ENCODE measurements at places on chromosomes 1 and 21.
A peak's percentile ranks its signal among the peaks of the same experiment; 100 is the strongest.

DNA sequence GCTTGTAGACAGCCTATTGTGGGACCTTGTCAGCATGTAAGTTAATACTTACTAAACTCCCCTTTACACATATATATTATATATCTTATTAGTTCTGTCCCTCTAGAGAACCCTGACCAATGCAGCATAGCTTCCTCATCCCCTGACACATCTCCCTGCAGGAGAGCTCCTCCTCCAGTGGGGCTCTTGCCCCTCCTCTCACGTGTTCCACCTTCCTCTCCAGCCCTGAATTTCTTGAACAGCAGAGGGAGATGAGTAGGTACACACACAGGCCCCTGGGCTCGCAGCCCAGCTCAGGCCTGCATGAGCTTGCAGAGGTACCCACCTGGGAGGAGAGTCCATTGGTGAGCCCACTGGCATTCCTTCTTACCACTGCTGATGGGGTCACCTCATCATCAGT, 27.3 kb upstream of the GOLT1A start:
- no peak overlapping the region for H3K27ac ChIP-seq
- peak; percentile 37 for DNase-seq
- no peaks in the 10 kb centered on the region for H3K27me3 ChIP-seq
- no peaks in the 10 kb centered on the region for H3K36me3 ChIP-seq
- no peaks in the 10 kb centered on the region for H3K4me1 ChIP-seq

- H3K4me3 ChIP-seq: no peak overlapping the region
- no peak for DNase-seq
- H3K36me3 ChIP-seq: no peaks in the 10 kb centered on the region
These were observed 183.9 kb downstream of the PTPRU start for GRCh38 chr1:29420202-29420601.

DNA sequence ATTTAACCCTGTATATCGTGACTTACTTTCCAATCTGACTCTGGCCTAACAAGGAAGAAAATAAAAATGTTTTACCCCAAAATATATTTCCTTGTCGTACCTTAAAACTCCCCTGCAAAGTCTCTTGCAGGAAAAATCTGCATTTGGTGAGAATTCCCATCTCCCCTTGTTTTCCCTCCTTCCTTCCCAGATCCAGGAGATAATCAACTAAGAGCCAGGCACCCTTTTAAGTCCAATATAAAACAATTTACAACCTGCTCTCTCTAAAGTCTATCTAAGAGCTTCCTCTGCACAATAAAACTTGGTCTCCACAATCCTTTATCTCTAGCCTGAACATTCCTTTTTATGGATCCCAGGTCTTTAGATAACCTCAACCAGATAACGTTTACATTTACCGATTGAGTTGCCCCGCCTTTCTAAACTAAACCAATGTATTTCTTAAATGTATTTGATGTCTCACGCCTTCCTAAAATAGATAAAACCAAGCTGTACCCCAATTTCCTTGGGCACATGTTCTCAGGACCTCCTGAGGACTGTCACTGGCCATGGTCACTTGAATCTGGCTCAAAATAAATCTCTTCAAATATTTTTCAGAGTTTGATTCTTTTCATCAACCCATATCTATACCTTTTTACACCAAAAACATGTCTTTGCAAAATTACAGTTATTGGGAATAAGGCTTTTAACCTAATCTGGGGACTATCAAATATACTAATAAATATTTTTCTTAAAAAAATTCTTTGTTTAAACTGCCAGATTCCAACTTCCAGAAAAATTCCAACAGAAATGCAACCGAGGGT, 993 bp downstream of the DDX59 start:
- DNase-seq: no peak
- H3K36me3 ChIP-seq: no peaks in the 10 kb centered on the region
- H3K27me3 ChIP-seq: no peaks in the 10 kb centered on the region
- H3K27ac ChIP-seq: no peak overlapping the region
- H3K4me1 ChIP-seq: peaks cover 1% of the 10 kb centered on the region

- peaks cover 5% of the 10 kb centered on the region for H3K4me1 ChIP-seq
- no peaks in the 10 kb centered on the region for H3K36me3 ChIP-seq
- no peaks in the 10 kb centered on the region for H3K27me3 ChIP-seq
These were observed 76.1 kb upstream of the HOOK1 start for GRCh38 chr1:59738591-59739015.
